GM23338 (cell line): ENCODE measurements at places on chromosomes 11 and 22. TPM values are rescaled to one million over a fixed set of nuclear protein-coding genes. Genes with fewer than 3 reads are reported as not detected.

The TSPAN32 gene
- polyA plus RNA-seq, result not detected in 2 replicates

The ZBTB16 gene
- polyA plus RNA-seq, result 0.29 and 0.78 TPM in 2 replicates

The ISX gene
- polyA plus RNA-seq, result not detected in 2 replicates

The TMEM121B gene
- 2.0 and 2.4 TPM in 2 replicates for polyA plus RNA-seq

The BCO2 gene
- polyA plus RNA-seq, result 0.59 and 1.1 TPM in 2 replicates

The MYOD1 gene
- not detected in 2 replicates for polyA plus RNA-seq

The TBC1D22A gene
- 9.0 and 9.6 TPM in 2 replicates for polyA plus RNA-seq

The TMEM184B gene
- 40.7 and 42.2 TPM in 2 replicates for polyA plus RNA-seq

The MS4A6E gene
- not detected in 2 replicates for polyA plus RNA-seq

The CD248 gene
- polyA plus RNA-seq, result 2.4 and 2.7 TPM in 2 replicates

The RAG2 gene
- polyA plus RNA-seq, result not detected in 2 replicates

The SAA4 gene
- polyA plus RNA-seq, result not detected in 2 replicates

The PIWIL4 gene
- polyA plus RNA-seq, result 0.23 and 0.33 TPM in 2 replicates

The PRR5L gene
- 3.1 and 4.5 TPM in 2 replicates for polyA plus RNA-seq

The CECR2 gene
- 18.4 and 24.2 TPM in 2 replicates for polyA plus RNA-seq

The HBB gene
- not detected in 2 replicates for polyA plus RNA-seq

The LBHD1 gene
- 1.5 and 2.9 TPM in 2 replicates for polyA plus RNA-seq

The BAIAP2L2 gene
- 5.6 and 7.6 TPM in 2 replicates for polyA plus RNA-seq
